ENCODE measurements at places on chromosomes 16 and 17.

GRCh38 chr17:35588196-35588920, 1.2 kb downstream of the AP2B1 start:
- no peak for DNase-seq

DNA sequence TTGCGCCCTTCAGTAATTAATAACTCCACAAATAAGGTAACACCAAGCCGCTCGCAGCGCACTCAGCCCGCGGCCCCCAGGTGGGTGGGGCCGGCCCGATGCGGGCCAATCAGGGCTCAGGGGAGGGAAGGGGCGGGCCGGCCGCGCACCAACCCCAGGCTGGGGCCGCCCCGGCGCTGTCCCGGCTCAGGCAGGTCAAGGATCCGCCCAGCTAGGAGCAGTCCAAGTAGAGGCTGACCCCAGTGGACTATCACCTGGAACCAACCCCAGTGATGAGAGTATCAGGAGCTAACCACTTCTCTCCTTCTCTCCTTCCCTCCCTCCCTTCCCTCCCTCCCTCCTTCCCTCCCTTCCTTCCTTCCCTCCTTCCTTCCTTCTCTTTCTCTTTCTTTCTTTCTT, 110.8 kb downstream of the C16orf78 start:
- no peak for DNase-seq

DNA sequence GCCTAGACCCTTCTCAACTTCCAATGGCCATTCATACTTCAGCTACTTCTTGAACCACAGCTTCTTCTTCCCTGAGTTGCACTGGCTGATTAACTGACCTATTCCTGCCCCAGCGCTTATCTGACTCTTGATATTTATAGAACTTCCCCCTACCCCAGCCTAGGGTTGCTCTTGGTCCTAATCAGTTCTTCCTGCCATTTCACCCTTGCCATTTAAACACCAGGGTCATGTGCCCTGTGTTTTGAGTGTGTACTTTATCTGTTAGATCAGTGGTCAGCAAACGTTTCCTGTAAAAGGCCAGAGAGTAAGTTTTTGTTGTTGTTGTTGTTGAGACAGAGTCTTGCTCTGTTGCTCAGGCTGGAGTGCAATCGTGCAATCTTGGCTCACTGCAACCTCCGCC, 82.4 kb upstream of the COX10 start:
- DNase-seq: no peak

DNA sequence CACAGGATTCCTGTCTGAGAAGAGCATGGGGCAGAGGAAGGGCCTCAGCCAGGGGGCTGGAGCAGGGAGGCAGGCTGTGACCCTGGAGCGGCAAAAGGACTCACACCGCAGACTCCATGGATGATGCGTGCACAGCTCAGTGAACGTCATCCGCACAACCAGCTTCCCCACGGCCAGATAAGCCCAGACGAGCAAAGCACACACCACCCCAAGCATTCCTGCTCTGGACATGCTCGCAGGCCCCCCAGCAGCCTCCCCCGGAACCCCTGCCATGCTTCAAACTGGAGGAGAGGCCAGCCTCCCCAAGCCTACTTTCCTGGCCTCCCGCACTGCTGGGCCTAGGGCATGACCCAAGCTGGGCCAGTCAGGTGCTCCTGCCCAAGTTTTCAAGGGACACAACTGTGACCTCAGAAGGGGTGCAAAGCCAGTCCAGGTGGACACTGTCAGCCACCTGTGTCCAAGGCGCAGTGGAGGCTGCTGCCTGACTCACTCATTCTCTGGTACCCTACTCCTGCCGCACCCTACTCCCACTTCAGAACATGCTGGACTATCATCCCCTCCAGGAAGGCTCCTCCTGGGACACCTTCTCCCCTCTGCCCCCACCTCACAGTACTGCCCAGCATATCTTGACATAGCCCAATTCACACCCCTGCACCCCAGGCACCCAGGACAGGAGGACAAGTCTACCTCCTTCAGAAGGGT, 4.8 kb downstream of the BCAR1 start:
- DNase-seq: no peak

DNA sequence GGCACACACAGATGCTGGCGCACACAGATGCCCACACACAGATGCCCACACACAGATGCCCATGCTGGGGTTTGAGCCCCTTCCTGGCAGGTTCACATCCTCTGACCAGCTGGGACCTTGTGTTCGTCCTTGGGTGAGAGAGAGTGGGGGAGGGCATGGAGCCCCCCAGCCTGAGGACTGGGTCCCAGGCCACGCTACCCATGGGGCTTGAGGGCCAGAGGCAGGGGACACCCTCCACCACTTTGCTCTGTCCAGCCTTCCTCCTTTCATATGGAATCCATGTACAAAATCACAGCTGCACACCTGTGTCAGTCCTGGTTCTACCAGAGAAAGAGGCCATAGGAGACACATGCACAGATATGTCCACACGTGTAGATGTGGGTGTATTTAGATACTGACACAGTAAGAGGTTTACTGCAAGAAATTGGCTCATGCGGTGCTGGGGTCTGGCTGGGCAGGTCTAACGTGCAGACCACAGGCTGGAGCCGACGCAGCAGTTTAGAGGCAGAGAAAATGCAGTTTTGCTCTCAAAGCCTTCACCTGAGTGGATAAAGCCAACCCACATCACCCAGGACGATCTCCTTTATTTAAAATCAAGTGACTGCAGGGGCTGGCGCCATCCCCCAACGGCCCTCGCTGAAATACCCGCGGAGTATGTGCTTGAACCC, 10.8 kb downstream of the SLC22A31 start:
- no peak for DNase-seq

- no peak for DNase-seq
Measured at GRCh38 chr17:81440051-81440471, 44.8 kb downstream of the BAHCC1 start.

GRCh38 chr16:26133416-26134093, 441.8 kb downstream of the HS3ST4 start:
- DNase-seq: no peak

GRCh38 chr17:62750631-62751051, 57.5 kb downstream of the MARCHF10 start:
- no peak for DNase-seq

- no peak for DNase-seq
Measured at GRCh38 chr16:73558219-73558618, 510.3 kb upstream of the ZFHX3 start.

DNA sequence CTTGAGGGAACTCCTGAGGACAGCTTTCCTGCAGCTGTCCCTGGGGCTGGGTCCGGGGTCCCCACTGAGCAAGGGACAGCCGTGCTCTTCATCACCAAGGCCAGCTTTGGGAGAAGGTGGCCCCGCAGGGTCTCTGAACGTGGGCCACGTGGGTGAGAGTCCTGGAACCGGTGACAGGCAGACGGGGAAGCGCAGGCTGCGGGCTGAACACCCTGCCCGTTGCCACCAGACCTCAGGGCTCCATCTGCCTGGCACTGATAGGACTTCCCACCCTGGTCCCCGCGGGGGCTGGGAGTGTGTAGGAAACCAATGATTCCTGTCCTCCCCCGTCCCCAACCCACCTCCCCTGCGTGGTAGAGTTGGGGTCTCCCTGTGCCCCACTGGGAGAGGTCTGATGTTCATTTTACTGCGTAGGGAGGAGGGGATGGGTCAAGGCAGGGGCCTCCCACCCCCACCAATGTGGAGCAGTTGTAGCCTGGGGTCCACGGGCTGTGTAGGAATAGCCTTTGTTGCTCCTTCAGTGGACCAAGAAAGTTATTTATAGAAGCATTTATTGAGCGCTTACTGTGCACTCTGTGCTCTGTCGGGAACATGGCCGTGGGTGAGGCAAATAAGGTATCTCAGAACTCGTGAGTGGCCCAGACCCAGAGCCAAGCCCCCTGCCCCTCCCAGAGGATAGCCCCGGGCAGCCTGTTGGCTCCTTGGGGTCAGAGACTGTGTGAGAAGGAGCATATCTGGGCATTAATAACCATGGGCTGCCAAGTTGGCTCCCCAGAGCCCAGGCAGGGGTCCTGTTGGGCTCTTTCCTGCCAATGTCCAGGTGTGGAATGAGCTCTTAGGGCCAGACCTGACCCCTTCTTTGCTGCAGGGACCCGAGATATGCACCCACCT, 1.3 kb downstream of the ADGRG1 start:
- DNase-seq: no peak

- no peak for DNase-seq
Measured at GRCh38 chr16:29927070-29927905, 1.3 kb upstream of the KCTD13 start.

- DNase-seq: no peak
Measured at GRCh38 chr16:82792693-82793092, 165.9 kb downstream of the CDH13 start.

- no peak for DNase-seq
Measured at GRCh38 chr16:88646345-88647034, 4.4 kb downstream of the CYBA start.

DNA sequence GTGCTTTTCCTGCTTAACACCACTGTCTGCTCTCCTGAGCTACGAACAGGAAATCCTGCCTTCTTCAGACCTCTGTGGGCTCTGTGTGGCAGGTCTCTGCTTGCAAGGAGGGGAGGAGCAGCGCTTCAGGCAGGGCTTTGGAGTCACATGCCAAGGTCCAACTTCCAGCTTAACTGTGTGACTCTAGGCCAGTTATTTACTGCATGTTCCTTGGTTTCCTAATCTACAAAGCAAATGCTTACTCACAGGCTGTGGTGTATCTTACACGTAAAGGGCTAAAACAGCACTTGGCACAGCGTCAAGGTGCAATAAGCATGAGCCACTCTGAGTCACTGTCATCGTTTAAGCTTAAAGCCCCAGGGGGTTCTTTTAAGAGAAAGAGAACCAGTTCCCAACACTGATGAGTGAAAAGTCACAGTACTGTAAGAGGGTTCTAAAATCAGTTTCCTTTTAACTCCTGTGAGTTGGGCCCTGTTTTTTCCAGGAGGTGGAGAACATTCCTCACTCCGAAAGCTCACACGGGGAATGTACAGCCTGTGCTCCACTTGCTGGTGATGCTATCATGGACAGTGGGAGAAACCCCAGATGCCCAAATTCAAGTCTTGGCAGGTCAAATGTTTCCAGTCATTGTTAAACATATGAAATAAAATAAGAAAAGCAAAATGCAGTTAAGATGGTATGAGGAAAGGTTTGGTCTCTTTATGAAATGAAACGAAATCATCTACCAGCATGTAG, 54.1 kb upstream of the BCAR1 start:
- peak; percentile 62 for DNase-seq

DNA sequence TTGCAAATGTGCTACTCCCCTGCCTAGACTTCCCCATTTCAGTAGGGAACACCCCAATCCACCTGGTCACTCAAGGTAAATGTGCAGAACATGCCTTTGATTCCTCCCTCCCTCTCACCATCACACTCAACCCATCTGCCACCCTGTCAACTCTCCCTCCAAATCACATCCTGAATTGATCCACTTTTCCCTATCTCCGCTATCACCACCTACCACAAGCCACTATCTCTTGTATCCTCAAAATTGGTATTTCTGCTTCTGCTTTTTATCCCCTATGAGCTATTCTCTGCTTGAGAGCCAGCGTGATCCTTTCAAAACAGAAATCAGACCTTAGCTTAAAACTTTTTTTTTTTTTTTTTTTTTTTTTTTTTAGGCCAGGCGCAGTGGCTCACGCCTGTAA, 5.4 kb upstream of the NOL11 start:
- no peak for DNase-seq

GRCh38 chr17:74512624-74513091, 18.6 kb downstream of the CD300LB start:
- DNase-seq: peak; percentile 74

- DNase-seq: no peak
Measured at GRCh38 chr16:66970775-66971720, 10.0 kb downstream of the CES3 start.

- no peak for DNase-seq
Measured at GRCh38 chr17:2175294-2175628, 120.4 kb downstream of the HIC1 start.

GRCh38 chr17:67534941-67535340, 157.9 kb downstream of the PITPNC1 start:
- DNase-seq: no peak

DNA sequence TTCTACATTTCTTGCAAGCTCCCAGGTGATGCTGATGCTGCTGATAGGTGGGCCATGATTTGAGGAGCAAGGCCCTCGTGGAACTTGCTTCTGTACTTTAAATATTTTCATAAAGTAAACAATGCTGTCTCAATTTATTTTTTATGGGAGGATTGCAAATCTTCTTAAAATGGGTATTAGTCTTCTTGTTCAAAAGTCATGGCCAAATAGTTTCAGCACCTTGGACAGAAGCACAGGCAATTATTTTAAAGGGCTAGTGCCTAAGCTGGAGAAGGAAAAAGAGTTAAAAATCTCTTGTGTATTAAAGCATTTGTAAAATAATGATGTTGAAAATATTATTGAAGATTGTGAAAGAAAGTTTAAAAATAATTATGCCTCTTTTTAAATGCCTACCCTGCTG, 50.5 kb downstream of the GPR139 start:
- DNase-seq: no peak

DNA sequence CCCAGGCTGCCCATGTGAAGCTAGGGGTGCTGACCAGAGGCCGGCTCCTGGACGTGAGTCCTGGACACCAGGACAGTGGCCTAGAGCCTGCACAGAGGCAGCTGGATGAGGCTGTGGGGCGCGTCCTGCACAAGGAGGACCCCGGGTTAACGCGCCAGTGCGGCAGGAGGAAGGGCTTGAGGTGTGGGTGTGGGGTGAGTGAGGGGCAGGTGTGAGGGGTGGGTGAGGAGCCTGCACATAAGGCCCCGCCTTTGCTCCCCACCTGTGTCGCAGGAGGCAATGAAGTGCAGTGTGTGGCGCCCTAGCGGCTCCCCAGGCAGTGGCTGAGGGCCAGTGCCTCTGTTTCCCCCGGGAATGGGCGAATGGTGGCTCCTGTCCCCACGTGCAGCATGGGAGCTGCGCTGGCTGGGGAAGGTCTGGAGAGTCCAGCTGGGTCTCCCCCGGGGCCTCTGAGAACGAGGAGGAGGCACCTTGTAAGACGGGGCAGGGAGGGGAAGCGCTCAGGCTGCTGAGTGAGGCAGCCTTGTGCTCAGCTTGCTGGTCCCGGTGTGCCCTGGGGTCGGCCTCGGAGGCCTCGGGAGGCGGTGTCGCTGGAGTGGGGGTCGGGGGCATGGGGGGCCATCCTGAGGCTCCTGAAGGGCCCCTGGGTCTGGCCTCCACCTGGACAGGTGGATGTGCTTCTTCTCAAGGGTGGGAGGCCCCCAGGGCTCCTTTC, 3.2 kb downstream of the CD7 start:
- DNase-seq: no peak

DNA sequence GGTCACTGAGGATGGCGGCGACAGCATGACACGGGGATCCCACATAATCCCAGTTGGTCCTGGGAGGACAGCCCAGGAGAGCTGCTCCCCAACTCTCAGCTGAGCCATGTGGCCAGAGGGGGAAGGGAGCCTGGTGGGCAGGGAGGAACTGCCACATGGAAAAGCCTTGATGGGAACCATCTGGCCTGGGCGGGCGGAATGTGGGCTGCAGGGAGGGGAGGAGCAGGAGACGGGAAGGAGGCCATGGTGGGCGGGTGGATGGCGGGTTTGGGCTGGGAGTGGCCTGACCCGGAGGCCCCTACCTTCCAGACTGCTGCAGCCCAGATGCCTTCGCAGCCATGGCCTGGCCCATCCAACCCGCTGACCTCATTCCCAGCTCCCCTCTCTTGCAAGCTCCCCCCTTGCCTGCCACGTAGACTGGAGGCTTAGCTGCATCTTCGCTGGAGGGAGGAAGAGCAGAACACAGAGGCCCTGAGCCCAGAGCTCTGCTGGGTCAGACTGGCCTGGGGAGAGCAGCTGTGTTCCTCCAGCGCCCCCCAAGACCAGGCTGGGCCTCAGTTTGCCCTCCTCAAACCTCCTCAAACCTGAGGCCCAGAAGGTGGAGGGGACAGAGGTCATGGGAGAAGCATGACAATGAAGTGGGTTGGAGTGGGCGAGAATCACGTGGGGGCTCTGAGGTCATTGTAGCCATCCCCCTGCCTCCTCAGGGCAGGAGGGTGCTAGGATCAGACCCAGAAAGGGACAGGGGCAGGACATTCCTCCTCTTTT, 8.2 kb upstream of the COL1A1 start:
- DNase-seq: no peak

GRCh38 chr17:56936697-56937322, 23.0 kb upstream of the TRIM25 start:
- no peak for DNase-seq

Measured in stimulated activated CD8-positive, alpha-beta memory T cell treated with anti-CD3 and anti-CD28 coated beads, Interleukin-7, amount 100 ng/mL, for 48 hours (primary cell).